ENCODE measurements at places on chromosomes 6 and 20. TPM values are rescaled to one million over a fixed set of nuclear protein-coding genes. Genes with fewer than 3 reads are reported as not detected.

TFAP2D gene
- total RNA-seq = not detected

ATXN1 gene
- total RNA-seq = 82.7 TPM

TFAP2C gene
- not detected for total RNA-seq

MCM8 gene
- total RNA-seq = 11.3 TPM

FAM83D gene
- total RNA-seq = 1.5 TPM

SLC12A5 gene
- not detected for total RNA-seq

LPIN3 gene
- total RNA-seq = 0.84 TPM

DDX27 gene
- total RNA-seq = 43.4 TPM

MRAP2 gene
- not detected for total RNA-seq

LIN28B gene
- total RNA-seq = not detected

BFSP1 gene
- 3.4 TPM for total RNA-seq

ENPP4 gene
- 5.3 TPM for total RNA-seq

GPSM3 gene
- 268 TPM for total RNA-seq
